Mesendoderm (in vitro differentiated cells): ENCODE measurements at places on chromosomes 12 and 14.

- no peak overlapping the region for H3K27ac ChIP-seq
- no peaks in the 10 kb centered on the region for H3K4me1 ChIP-seq
- H3K4me3 ChIP-seq: no peak overlapping the region
- H3K27me3 ChIP-seq: no peaks in the 10 kb centered on the region
- no peak for DNase-seq
- H3K36me3 ChIP-seq: no peaks in the 10 kb centered on the region
Observed at GRCh38 chr14:68668531-68668930, 124.3 kb downstream of the ZFP36L1 start.

- no peaks in the 10 kb centered on the region for H3K27me3 ChIP-seq
- H3K4me3 ChIP-seq: no peak overlapping the region
- DNase-seq: no peak
- H3K4me1 ChIP-seq: no peaks in the 10 kb centered on the region
Observed at GRCh38 chr12:123940627-123940966, 32.0 kb downstream of the CCDC92 start.

- DNase-seq: peak; percentile 81
- peak within 1 kb of the TSS; percentile 5 for H3K4me3 ChIP-seq
- no peaks in the 10 kb centered on the region for H3K27me3 ChIP-seq
Observed at GRCh38 chr14:60485598-60486251, at the start of gene C14orf39. Gene C14orf39 (minus strand): TSS chr14:60486063. CDS start chr14:60485078, 985 bp downstream.

GRCh38 chr12:12720672-12721161 is 3.5 kb downstream of the CDKN1B start:
- no peaks in the 10 kb centered on the region for H3K36me3 ChIP-seq
- no peak overlapping the region for H3K4me3 ChIP-seq
- DNase-seq: no peak
- H3K27me3 ChIP-seq: no peaks in the 10 kb centered on the region

- H3K4me1 ChIP-seq: peaks cover 4% of the 10 kb centered on the region
- H3K27ac ChIP-seq: no peak overlapping the region
- H3K27me3 ChIP-seq: no peaks in the 10 kb centered on the region
- no peak overlapping the region for H3K4me3 ChIP-seq
- no peaks in the 10 kb centered on the region for H3K36me3 ChIP-seq
- DNase-seq: no peak
Observed at GRCh38 chr14:88029500-88029899, 24.6 kb downstream of the GPR65 start.

GRCh38 chr12:93122569-93123091 is 193.5 kb upstream of the EEA1 start:
- H3K27me3 ChIP-seq: no peaks in the 10 kb centered on the region
- no peaks in the 10 kb centered on the region for H3K36me3 ChIP-seq
- no peak overlapping the region for H3K27ac ChIP-seq

DNA sequence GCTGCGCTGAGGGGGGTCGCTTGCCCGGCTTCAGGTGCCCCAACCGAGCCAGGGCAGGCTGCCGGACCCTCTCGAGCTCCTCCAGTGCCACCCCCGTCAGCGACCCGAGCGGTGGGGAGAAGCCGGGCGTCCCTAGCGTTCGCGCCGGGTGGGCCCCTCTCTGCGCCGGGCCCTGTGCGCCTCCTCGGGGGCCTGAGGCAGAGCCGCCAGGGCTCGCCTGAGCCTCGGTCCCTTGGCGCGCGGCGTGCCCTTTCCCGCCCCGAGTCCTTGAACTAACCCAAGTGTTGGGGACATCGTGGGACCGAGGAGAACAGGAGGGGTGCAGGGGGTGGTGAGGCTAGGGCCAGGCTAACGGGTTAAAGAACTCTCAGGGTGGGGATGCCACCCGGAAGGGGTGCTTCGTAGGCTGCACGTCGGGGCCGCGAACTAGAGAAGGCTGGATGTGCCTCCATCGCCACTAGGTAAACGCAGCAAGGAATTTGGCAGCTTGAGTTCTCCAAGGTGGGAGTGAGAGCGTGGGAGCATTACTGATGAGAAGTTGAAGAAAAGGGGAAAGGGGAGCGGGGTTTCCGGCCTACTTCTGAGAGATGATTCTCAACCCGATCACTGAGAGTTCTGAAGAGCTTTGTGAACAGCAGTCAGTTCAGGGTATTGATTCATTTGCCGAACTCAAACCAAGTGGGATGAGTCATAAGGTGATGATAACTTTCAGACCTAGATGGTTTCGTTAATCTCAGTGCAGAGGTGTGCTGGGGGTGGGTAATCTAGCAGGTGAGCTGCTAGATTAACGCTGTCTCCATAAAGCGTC is 618 bp downstream of the RNF34 start:
- H3K27ac ChIP-seq: peak overlapping the region; percentile 58
- H3K4me1 ChIP-seq: no peaks in the 10 kb centered on the region
- H3K4me3 ChIP-seq: peak overlapping the region; percentile 93
- H3K36me3 ChIP-seq: no peaks in the 10 kb centered on the region
- no peaks in the 10 kb centered on the region for H3K27me3 ChIP-seq

DNA sequence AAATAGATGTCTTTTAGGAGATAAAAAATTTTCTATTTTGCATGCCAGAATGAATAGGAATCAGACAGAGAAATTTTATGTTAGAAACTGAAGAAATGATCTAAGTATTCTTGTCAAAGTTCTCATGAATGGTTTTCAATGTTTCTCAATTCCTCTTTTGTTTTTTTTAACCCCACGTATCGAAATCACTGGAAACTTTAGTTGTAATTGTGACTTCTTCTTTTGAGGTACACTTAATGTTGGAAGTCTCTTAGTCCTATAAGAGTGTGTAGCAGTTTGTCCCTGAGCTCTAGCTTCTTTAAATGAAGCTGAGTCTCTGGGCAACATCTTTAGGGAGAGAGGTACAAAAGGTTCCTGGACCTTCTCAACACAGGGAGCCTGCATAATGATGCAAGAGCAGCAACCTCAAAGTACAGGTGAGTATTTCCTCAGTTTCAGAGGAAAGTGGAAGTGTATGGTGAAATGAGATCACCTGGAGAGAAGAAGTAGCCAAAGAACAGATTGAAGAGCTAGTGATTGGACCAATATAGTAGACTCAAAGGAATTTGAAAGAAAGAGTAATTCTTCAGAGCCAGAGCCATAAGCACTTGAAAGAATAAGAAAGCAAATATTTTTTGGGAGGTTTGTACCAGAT is at the start of gene CLEC6A:
CLEC6A (plus strand) TSS at position 236 of the 634 bp plus-strand sequence; CDS start at position 386, 150 bp downstream.
- H3K4me1 ChIP-seq: no peaks in the 10 kb centered on the region
- no peak within 1 kb of the TSS for H3K4me3 ChIP-seq
- H3K36me3 ChIP-seq: no peaks in the 10 kb centered on the region
- DNase-seq: no peak
- H3K27me3 ChIP-seq: no peaks in the 10 kb centered on the region

DNA sequence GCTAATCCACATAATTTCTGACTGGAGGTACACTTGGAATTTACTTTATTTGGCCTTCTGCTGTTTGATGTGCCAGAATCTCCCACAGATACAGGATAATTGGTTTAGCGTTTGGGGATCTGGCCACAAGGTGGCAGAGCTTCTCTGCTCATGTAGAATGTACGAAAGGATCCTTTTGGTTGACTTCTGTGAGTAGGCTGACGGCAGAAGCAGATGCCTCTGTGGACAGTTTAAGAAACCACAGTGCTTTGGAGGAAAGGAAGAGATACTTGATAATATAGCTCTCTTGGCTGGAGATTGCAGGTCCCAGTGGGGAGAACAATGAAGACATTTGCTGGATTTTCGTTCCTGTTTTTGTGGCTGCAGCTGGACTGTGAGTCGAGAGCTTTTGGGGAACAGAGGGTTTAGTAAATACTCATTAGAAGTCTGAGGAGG is 75.3 kb upstream of the OR4E1 start:
- no peak overlapping the region for H3K4me3 ChIP-seq
- DNase-seq: peak; percentile 83
- H3K27ac ChIP-seq: no peak overlapping the region
- no peaks in the 10 kb centered on the region for H3K36me3 ChIP-seq

DNA sequence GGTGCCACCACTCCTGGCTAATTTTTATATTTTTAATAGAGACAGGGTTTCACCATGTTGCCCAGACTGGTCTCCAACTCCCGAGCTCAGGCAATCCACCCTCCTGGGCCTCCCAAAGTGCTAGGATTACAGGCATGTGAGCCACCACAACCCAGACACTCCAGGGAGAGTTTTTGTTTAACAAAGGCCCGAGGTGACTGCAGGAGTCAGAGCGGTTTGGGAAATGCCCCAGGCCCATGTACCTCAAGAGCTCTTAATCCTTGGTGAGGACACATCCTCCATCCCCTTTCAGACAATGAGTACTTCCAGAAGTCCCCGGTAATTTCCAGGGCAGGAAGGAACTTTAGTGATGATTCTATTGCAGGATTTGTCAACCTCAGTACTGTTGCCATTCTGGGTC is 176.0 kb downstream of the ESRRB start:
- H3K27me3 ChIP-seq: no peaks in the 10 kb centered on the region
- no peaks in the 10 kb centered on the region for H3K36me3 ChIP-seq
- H3K4me3 ChIP-seq: no peak overlapping the region
- peak; percentile 86 for DNase-seq
- H3K27ac ChIP-seq: no peak overlapping the region

DNA sequence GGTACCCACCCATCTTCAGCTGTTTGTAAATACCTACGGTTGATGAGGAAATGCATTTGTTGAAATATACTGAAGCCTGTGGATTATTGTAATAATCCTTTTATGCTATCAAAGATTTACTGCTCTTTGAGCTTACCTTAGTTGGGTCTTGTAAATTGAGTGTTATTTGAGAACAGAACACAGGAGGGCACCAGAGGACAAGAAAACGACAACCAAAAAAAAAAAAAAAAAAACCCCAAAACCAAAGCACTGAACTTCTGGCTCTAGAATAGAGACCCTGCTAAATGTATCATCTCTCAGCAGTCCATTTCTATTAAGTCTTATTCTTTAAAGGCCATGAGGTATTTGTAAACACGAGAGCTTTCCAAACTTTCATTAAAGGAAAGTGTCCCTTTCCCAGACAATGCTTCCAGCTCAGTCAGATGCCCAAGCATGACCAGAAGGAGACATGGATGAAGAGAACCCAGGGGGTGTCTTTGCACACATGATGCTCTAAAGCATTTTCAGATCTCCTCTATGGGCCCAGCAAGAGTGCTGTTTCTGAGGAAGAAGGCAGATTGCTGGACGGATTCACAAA is 763.9 kb downstream of the NRXN3 start:
- no peak overlapping the region for H3K4me3 ChIP-seq
- no peaks in the 10 kb centered on the region for H3K36me3 ChIP-seq
- DNase-seq: peak; percentile 31

- no peaks in the 10 kb centered on the region for H3K36me3 ChIP-seq
- peaks cover 8% of the 10 kb centered on the region for H3K4me1 ChIP-seq
- H3K27me3 ChIP-seq: no peaks in the 10 kb centered on the region
- H3K4me3 ChIP-seq: peak within 1 kb of the TSS; percentile 63
Observed at GRCh38 chr12:32896432-32897280, at the start of gene PKP2. Gene PKP2 (minus strand): TSS chr12:32896777. CDS start chr12:32896731, 46 bp downstream.

- H3K27ac ChIP-seq: no peak overlapping the region
- no peak overlapping the region for H3K4me3 ChIP-seq
- H3K4me1 ChIP-seq: no peaks in the 10 kb centered on the region
- no peaks in the 10 kb centered on the region for H3K27me3 ChIP-seq
Observed at GRCh38 chr14:31229638-31230572, 22.3 kb upstream of the HECTD1 start.

GRCh38 chr14:52607061-52607460 is 54.4 kb downstream of the GPR137C start:
- H3K27me3 ChIP-seq: no peaks in the 10 kb centered on the region
- H3K4me3 ChIP-seq: no peak overlapping the region
- no peaks in the 10 kb centered on the region for H3K4me1 ChIP-seq
- H3K27ac ChIP-seq: no peak overlapping the region
- no peak for DNase-seq
- H3K36me3 ChIP-seq: no peaks in the 10 kb centered on the region

GRCh38 chr12:67916266-67916970 is 72.8 kb upstream of the IFNG-AS1 start:
- no peak overlapping the region for H3K4me3 ChIP-seq
- peak; percentile 44 for DNase-seq
- H3K4me1 ChIP-seq: peaks cover 19% of the 10 kb centered on the region
- no peaks in the 10 kb centered on the region for H3K27me3 ChIP-seq
- H3K27ac ChIP-seq: no peak overlapping the region

DNA sequence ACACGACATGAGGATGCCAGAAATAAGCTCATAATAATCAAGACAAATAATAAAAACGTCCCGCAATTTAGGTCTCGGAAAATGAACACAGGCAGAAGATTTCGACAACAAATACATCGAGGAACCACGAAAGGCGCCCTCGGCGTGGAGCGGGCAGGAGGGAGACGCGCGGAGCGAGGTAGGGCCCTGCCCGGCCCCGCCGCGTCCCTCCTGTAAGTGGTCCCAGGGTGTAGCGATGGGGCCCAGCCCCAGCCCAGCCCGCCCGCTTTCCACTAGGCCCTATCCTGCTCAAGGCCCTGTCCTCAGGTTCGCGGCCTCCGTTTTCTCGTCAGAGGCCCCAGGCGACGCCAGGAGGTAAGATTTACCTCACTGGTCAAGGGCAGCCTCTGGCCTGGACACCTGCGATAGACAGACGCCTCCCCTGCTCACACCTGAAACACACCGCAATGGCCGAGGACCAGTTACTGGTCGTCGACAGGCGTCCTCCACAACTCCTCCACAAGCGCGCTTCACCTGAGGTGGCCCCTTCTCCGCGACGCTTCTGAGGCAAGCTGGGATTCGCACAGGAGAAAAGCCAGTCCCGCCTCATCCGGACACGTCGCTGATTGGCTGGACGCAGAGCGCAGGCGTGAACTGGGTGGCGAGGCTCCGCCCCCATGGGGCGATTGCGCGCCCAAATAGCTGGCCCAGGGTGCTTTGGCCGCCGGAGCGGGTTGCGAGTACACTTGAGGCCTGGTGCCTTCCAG is at the start of gene SYCP3:
SYCP3 (minus strand) TSS at position 543 of the 746 bp plus-strand sequence. CDS start 1,527 bp downstream, outside the sequence.
- H3K36me3 ChIP-seq: no peaks in the 10 kb centered on the region
- no peaks in the 10 kb centered on the region for H3K27me3 ChIP-seq
- H3K4me3 ChIP-seq: no peak within 1 kb of the TSS
- no peak within 1 kb of the TSS for H3K27ac ChIP-seq
- DNase-seq: no peak

DNA sequence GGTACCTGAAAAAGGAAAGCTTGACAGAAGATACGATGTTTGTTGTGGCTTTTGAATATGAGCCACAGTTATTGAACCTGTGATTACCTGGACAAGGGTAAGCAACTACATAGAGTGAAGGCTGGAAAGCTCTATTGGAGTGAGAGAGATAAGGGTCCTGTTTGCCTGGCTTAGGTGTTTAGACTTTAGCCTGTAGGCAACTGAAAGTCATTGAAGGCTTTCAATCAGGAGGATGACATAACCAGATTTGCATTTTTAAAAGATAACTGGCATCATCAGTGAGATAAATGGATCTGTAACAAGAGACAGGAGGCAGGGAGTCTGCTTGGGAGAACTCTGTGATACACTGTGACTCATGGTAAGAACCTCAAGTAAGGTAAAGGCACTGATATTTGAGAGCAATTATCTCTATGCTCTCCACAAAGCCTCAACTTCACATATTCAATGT is 128.9 kb upstream of the SOX5 start:
- no peak overlapping the region for H3K27ac ChIP-seq
- H3K36me3 ChIP-seq: no peaks in the 10 kb centered on the region
- peak; percentile 96 for DNase-seq
- H3K27me3 ChIP-seq: no peaks in the 10 kb centered on the region
- no peak overlapping the region for H3K4me3 ChIP-seq
